Activated CD8-positive, alpha-beta memory T cell treated with anti-CD3 and anti-CD28 coated beads, Interleukin-2, amount 10 ng/mL, durations not matched to agents 7 days and 5 days (primary cell): ENCODE measurements at places on chromosomes 16 and 17.

GRCh38 chr16:24272379-24272778 lies 16.2 kb downstream of the CACNG3 start:
- H3K4me1 ChIP-seq: no peaks in the 10 kb centered on the region
- no peaks in the 10 kb centered on the region for H3K36me3 ChIP-seq

GRCh38 chr17:78132084-78132676 lies 1.6 kb downstream of the TMC8 start:
- peak; percentile 91 for DNase-seq
- H3K4me1 ChIP-seq: peaks cover 61% of the 10 kb centered on the region
- peak overlapping the region; percentile 72 for H3K4me3 ChIP-seq
- no peaks in the 10 kb centered on the region for H3K27me3 ChIP-seq
- H3K36me3 ChIP-seq: peaks cover 55% of the 10 kb centered on the region

DNA sequence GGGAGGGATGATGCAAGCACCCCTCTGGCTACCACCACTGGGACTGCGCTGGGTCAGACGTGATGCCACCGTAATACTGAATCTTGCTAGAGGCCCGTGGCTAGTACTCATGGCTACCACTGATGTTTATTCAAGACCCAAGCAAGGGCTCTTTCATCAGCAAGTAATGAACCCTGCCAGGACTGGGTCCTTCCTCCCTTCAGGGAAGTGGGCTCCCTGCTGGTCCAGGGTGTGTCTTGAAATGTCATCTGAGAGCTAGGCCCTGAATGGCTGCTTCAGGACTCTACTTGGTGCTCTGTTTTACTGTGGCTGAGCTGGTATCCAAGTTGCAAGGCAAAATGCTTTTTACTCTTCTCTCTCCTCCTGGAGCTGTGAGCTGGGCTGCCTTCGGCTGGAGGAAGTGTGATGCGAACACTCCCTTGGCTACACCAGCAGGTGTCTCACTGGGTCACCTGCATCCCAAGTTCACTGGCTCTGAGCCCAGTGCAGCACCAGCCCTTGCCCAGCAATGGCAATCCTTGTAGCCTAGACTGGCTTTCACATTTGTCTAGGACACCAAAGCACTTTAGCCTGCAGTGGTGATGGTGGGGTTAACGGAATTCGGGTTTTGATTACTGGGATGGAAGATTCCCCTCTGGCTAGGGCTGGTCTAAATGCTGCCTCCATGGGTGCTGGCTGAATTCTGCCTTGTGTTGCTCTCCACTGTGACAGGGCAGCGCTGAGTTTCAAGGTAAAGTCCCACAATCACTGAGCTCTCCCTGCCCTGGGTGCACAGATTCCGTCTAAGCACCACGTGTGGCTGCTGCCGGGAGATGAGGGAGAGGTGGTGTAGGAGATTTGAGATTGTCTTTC lies 98.6 kb downstream of the USP22 start:
- H3K36me3 ChIP-seq: no peaks in the 10 kb centered on the region
- DNase-seq: no peak
- H3K27ac ChIP-seq: no peak overlapping the region
- H3K4me1 ChIP-seq: no peaks in the 10 kb centered on the region
- H3K4me3 ChIP-seq: no peak overlapping the region

DNA sequence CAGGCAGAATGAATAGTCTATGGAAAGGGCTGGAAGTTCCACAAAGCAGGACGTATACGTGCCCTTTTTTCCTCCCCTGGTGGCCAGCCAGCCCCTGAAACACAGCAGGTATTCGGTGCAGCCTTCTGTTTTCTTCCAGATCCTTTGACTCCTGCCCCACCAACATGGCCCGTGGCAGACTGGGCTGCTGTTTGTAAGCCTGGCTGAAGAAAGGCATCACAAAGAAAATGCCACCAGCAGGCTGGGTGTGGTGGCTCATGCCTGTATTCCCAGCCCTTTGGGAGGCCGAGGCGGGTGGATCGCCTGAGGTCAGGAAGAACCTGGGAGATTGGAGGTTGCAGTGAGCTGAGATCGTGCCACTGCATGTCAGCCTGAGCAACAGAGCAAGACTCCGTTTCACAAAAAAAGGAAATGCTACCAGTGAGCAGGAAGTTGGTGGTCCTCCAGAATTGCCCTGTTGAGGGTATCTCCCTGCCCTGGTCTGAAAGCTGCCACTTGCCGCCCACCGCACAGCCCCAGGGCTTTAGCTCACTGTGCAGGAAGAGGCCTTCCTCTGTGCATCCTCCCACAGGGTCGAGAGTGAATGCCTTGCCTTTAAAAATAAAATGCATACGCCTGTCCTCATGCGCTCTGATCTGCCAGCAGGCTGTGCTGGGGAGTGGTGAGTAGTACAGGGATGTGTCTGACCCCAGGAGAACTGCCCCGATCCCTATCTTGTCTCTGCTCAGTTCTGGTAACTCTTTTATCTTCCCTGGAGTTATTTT lies 587.7 kb downstream of the MAF start:
- no peaks in the 10 kb centered on the region for H3K27me3 ChIP-seq
- H3K27ac ChIP-seq: no peak overlapping the region
- H3K36me3 ChIP-seq: peaks cover 1% of the 10 kb centered on the region
- no peak overlapping the region for H3K4me3 ChIP-seq

- no peak overlapping the region for H3K4me3 ChIP-seq
- peaks cover 3% of the 10 kb centered on the region for H3K27me3 ChIP-seq
- peaks cover 38% of the 10 kb centered on the region for H3K4me1 ChIP-seq
- H3K36me3 ChIP-seq: no peaks in the 10 kb centered on the region
Observed at GRCh38 chr17:28471531-28472342, 1.7 kb upstream of the SLC13A2 start.

DNA sequence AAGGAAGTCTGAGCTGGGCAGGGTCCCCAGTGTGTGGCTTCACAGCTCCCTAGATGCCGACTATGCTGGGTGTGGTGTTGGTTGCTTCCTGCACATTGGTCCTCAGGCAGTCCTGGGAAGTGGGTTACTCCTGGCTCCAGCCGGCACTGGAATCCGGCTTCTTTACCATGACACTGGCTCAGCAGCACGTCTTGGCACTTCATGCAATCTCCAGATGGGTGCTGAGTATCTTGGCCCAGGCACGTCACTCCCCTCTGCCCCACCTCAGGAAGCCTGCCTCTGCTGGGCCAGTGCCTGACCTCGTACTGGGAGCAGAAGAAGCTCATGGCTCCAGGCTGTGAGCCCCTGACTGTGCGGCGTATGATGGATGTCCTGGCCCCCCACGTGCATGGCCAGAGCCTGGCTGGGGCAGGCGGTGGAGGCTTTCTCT lies 24.5 kb downstream of the FCSK start:
- no peaks in the 10 kb centered on the region for H3K27me3 ChIP-seq
- peaks cover 41% of the 10 kb centered on the region for H3K4me1 ChIP-seq
- peak overlapping the region; percentile 40 for H3K27ac ChIP-seq
- no peak for DNase-seq
- no peak overlapping the region for H3K4me3 ChIP-seq

DNA sequence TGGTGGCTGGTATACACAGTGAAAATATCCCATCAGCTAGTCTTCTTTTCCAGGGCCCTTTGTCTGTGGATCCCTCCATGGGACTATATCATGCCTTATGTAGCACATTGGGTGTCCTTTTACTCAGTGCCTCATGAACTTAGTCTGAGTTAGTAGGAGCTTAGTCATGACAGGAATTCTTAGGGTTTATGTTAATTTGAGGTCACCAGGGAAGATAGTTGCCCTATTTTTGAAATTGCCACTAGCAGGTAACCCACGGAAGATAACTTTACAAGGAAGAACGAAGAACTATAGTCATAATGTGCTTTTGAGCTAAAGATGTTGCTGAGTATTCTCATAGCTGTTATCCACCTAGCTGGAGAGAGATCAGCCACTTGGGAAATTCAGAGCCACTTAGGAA lies 14.8 kb upstream of the PLK1 start:
- no peak overlapping the region for H3K27ac ChIP-seq
- H3K27me3 ChIP-seq: no peaks in the 10 kb centered on the region
- DNase-seq: no peak
- H3K4me3 ChIP-seq: no peak overlapping the region
- H3K36me3 ChIP-seq: peaks cover 83% of the 10 kb centered on the region

DNA sequence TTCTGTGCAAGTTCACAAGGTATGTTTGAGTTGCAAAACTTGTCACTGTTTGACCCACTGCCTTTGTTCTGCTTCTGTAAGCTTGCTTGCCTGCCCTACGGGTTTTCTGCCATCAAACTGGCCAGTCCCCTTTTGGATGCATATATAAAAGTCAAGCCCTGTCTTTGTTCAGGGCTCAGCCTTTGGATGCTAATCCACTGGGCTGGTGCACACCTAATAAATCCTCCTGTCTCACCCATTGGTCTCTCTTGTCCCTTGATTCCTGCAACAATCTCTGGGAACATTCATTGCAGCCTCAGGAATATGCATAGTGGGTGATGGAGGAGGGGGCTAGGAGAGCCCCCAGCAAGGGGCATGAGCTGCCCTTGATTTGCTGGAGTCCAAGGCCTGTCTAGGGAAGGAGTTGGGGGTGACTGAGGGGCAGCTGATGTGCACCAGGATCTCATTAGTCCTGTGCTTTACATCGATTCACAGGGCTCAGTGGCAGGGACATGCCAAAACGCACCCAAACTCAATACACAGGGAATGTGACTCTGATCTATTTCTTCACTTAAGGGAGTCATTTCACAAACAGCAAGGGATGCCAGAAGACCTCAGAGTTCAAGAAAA lies 225.4 kb upstream of the NLRP1 start:
- H3K4me3 ChIP-seq: no peak overlapping the region
- peak; percentile 7 for DNase-seq
- H3K36me3 ChIP-seq: peaks cover 2% of the 10 kb centered on the region
- H3K4me1 ChIP-seq: no peaks in the 10 kb centered on the region
- H3K27me3 ChIP-seq: peaks cover 9% of the 10 kb centered on the region

GRCh38 chr16:85631802-85632393 lies 18.8 kb downstream of the GSE1 start:
- no peak for DNase-seq
- H3K4me1 ChIP-seq: peaks cover 7% of the 10 kb centered on the region
- H3K27me3 ChIP-seq: no peaks in the 10 kb centered on the region
- H3K4me3 ChIP-seq: no peak overlapping the region
- no peak overlapping the region for H3K27ac ChIP-seq

- no peak overlapping the region for H3K27ac ChIP-seq
- no peaks in the 10 kb centered on the region for H3K27me3 ChIP-seq
- H3K4me3 ChIP-seq: no peak overlapping the region
- peaks cover 10% of the 10 kb centered on the region for H3K4me1 ChIP-seq
Observed at GRCh38 chr16:17408296-17408695, 62.5 kb downstream of the XYLT1 start.

GRCh38 chr17:9702482-9702881 lies 57.2 kb downstream of the USP43 start:
- H3K36me3 ChIP-seq: no peaks in the 10 kb centered on the region
- no peak for DNase-seq
- H3K27ac ChIP-seq: no peak overlapping the region
- peaks cover 2% of the 10 kb centered on the region for H3K4me1 ChIP-seq
- H3K4me3 ChIP-seq: no peak overlapping the region
- no peaks in the 10 kb centered on the region for H3K27me3 ChIP-seq

DNA sequence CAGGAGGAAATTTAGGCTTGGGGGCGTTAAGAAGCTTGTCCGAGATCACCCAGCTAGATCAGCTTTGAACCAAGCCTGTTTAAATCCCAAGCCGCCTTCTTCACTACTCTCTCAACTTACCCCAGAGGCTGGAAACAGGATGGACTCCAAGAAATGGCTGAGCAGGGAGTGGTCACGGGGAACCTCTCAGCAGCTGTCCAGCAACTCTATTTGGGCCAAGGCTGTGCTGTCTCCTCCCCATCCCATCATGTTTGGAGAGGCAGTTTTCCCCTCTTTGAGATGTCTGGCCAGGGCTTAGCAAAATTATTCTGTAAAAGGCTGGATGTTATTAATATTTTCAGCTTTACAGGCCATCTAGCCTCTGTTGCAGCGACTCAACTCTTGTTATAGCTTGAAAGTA lies 305.7 kb downstream of the RBFOX1 start:
- no peaks in the 10 kb centered on the region for H3K36me3 ChIP-seq
- no peak for DNase-seq
- H3K27ac ChIP-seq: no peak overlapping the region

DNA sequence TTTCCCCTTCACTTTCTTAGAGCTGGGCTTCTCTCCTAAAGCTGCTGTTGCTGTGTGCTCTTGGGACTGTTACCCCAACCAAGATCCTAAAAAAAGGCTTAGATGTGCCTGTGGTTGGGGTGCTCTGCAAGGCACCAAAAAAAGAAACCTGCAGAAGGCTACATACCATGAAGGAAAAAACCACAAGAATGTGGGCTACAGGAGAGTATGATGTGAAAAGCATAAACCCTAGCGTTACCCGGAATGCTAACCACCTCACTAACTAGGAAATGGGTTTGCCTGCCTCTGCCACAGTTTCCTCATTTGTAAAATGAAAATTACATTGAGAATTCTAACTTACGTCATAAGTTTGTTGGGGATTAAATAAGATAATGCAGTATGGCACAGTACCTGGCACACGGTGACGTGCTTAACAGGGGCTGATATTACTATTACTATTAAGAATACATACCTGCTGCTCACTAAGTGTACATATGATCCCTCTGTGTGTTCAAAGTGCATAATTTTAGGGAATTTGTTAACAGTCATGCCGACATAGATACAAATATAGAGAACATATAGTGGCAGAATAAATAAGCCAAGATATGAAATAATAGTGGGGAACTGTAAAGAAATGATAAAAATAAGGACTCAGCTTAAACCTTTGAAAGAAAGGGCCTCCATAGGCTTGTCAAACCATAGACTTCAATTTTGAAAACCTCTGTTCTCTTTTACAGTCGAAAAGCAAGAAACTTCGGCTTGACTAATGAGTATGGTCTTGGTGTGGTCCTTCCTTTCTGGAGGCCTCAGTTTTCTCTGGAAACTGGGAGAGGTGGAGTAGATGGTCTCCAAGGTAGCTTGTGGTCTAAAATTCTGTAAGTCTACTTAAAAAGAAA lies 177.8 kb upstream of the TBX2 start:
- peaks cover 9% of the 10 kb centered on the region for H3K36me3 ChIP-seq

DNA sequence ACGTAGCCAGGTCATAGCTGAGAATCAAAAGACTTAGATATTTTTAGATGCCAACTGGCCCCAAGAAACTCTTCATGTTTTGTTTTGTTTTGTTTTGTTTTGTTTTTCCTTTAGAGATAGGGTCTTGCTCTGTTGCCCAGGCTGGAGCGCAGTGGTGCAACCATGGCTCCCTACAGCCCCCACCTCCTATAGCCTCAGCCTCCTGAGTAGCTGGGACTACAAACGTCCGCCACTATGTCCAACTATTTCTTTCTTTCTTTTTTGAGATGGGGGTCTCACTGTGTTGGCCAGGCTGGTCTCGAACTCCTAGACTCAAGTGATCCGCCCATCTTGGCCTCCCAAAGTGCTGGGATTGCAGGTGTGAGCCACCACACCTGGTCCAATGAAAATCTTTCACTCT lies 107.1 kb downstream of the ADCY9 start:
- no peaks in the 10 kb centered on the region for H3K4me1 ChIP-seq
- no peak for DNase-seq

- no peak overlapping the region for H3K4me3 ChIP-seq
- peak; percentile 64 for DNase-seq
- H3K27me3 ChIP-seq: no peaks in the 10 kb centered on the region
- no peaks in the 10 kb centered on the region for H3K4me1 ChIP-seq
Observed at GRCh38 chr16:14529010-14529669, 100.9 kb downstream of the PARN start.

- no peak for DNase-seq
- H3K36me3 ChIP-seq: peaks cover 22% of the 10 kb centered on the region
- H3K27me3 ChIP-seq: no peaks in the 10 kb centered on the region
- H3K4me1 ChIP-seq: peaks cover 53% of the 10 kb centered on the region
Observed at GRCh38 chr16:89458551-89458950, 31.8 kb downstream of the ANKRD11 start.

- peaks cover 20% of the 10 kb centered on the region for H3K4me1 ChIP-seq
- H3K36me3 ChIP-seq: peaks cover 3% of the 10 kb centered on the region
- no peak overlapping the region for H3K27ac ChIP-seq
- DNase-seq: no peak
Observed at GRCh38 chr17:42655528-42655927, 3.6 kb upstream of the TUBG2 start.
